Activated CD8-positive, alpha-beta T cell treated with anti-CD3 and anti-CD28 coated beads, Interleukin-2, amount 10 ng/mL, durations not matched to agents 7 days and 5 days (primary cell): ENCODE measurements at places on chromosomes 2 and 18. TPM values are rescaled to one million over a fixed set of nuclear protein-coding genes. Genes with fewer than 3 reads are reported as not detected.

DNA sequence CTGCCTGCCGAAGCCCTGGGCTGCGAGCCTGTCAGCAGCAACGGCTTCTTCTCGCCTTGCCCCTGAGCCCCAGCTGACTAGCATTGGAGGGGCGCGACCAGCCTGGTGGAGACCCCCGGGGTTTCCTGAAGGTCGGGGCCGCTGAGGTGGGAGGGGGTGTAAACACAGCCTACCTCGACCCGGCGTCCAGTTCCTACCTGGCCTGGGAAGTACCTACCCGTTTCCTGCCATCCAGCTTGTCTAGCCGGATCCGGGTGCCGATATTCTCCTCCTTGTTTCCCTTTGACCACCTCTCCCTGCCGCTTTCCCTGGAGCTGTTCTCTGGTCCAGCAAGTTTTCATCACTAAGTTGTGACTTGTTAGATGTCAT, 511 bp downstream of the MOB4 start:
- H3K36me3 ChIP-seq, result peaks cover 21% of the 10 kb centered on the region
- peak overlapping the region; percentile 91 for H3K4me3 ChIP-seq
- peak; percentile 38 for DNase-seq
- H3K27ac ChIP-seq, result peak overlapping the region; percentile 91
- no peaks in the 10 kb centered on the region for H3K27me3 ChIP-seq

GRCh38 chr18:54672846-54673475, 81.9 kb downstream of the DYNAP start:
- no peaks in the 10 kb centered on the region for H3K36me3 ChIP-seq
- H3K4me1 ChIP-seq, result no peaks in the 10 kb centered on the region
- no peak overlapping the region for H3K4me3 ChIP-seq
- H3K27me3 ChIP-seq, result peaks cover 6% of the 10 kb centered on the region
- no peak overlapping the region for H3K27ac ChIP-seq
- no peak for DNase-seq

UGT1A6 gene
- not detected for total RNA-seq

GRCh38 chr18:67742954-67743353, 226.4 kb upstream of the DSEL start:
- no peak overlapping the region for H3K27ac ChIP-seq
- no peaks in the 10 kb centered on the region for H3K4me1 ChIP-seq
- no peak for DNase-seq
- no peak overlapping the region for H3K4me3 ChIP-seq

DNA sequence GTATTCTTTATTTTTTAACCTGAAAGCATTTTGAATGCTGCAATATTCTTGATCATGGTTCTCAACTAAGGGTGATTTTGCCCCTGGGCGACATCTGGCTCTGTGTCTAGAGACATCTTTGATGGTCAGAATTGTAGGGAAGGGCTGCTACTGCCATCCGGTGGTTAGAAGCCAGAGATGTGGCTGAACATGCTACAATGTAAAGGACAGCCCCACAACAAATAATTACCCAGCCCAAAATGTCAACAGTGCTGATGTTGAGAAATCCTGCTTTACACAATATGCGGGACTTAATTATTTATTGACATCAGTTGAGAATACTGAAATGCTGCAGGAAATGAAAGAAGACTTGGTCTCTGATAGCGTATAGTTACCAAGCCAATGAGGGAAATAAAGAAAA, 37.5 kb upstream of the SERPINB2 start:
- DNase-seq, result no peak
- H3K27ac ChIP-seq, result no peak overlapping the region
- no peak overlapping the region for H3K4me3 ChIP-seq
- peaks cover 14% of the 10 kb centered on the region for H3K27me3 ChIP-seq
- H3K36me3 ChIP-seq, result no peaks in the 10 kb centered on the region

DNA sequence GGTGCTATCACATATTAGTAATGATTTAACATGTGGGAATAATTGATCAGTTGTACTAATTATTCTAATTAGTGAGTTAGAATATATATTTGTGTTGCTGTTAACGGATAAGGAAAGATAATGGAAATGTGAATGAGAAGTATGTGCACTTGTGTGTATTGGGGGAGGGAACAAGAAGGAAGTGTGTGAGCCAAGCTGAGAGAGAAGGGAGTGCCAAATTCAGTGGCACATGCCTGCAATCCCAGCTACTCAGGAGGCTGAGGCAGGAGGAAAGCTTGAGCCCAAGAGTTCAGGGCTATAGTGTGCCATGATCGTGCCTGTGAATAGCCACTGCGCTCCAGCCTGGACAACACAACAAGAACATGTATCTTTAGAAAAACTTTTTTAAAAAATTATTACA, 9.3 kb downstream of the BARD1 start:
- H3K27me3 ChIP-seq, result no peaks in the 10 kb centered on the region
- no peak for DNase-seq
- no peak overlapping the region for H3K4me3 ChIP-seq
- peaks cover 55% of the 10 kb centered on the region for H3K4me1 ChIP-seq
- H3K36me3 ChIP-seq, result peaks cover 59% of the 10 kb centered on the region

IL36A gene
- 0.53 TPM for total RNA-seq

MARCHF4 gene
- not detected for total RNA-seq

DNA sequence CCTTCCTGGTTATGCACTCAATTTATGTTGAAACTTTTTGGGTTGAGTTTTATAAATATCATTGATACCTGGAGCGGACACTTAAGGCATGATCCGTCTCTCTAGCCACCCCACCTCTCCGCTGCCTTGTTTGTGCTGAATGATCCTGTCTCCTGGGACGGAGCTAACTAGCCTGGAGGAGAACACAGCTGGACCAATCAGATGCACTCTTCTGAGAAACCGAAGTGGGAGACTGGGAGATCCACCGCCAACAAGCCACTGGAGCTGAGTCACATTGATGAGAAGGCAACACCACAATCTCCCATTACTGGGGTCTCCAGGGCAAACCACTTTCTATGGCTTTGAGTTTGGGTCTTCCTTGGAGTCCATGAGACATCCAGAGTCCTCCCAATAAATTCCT, 29.3 kb downstream of the CYP26B1 start:
- no peaks in the 10 kb centered on the region for H3K36me3 ChIP-seq
- H3K4me1 ChIP-seq, result no peaks in the 10 kb centered on the region
- no peak for DNase-seq

IL1R1 gene
- not detected for total RNA-seq

GRCh38 chr2:65638443-65638842, 206.0 kb upstream of the SPRED2 start:
- H3K27ac ChIP-seq, result no peak overlapping the region
- no peaks in the 10 kb centered on the region for H3K36me3 ChIP-seq
- H3K4me3 ChIP-seq, result no peak overlapping the region
- no peak for DNase-seq

EMILIN1 gene
- total RNA-seq, result 1.4 TPM

GRCh38 chr2:169561364-169561763, 12.3 kb downstream of the FASTKD1 start:
- no peak overlapping the region for H3K4me3 ChIP-seq
- H3K36me3 ChIP-seq, result peaks cover 31% of the 10 kb centered on the region
- no peak for DNase-seq

GRCh38 chr2:175732531-175732930, 269.5 kb downstream of the LNPK start:
- no peak for DNase-seq
- H3K4me1 ChIP-seq, result no peaks in the 10 kb centered on the region
- H3K4me3 ChIP-seq, result no peak overlapping the region

DNA sequence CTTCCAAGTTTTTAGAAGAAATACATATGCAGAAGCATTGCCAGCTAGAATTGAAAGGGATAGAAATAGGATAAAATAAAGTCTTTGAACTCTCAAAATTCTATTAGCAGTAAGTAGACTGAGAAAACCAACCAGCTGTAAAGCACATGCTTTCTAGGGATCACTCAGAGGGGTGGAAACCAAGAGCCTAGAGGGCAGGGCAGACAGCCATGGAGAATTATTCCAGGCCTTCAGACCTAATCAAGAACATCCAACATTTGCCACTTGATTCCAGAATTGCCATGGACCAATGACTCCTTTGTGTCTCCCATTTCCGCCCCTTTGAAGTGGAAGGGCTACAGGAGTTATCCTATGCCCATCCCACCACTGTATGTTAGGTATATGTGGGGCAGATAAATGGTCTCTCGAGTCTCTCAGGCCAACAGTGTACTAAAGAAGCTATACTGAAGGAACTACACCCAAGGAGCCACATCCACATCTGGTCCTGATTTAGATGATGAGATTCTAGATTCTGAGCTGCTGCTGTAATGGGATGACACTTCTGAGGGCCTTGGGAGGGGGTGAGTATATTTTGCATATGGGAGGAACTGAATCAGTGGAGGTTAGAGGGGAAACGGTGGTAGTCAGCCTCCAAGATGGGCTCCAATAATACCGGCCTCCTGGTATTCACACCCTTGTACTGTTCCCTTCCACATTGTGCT, 4.0 kb downstream of the FARSB start:
- H3K4me3 ChIP-seq, result no peak overlapping the region
- H3K27me3 ChIP-seq, result no peaks in the 10 kb centered on the region
- H3K27ac ChIP-seq, result no peak overlapping the region
- peaks cover 26% of the 10 kb centered on the region for H3K36me3 ChIP-seq
- H3K4me1 ChIP-seq, result peaks cover 25% of the 10 kb centered on the region
- DNase-seq, result no peak

DNA sequence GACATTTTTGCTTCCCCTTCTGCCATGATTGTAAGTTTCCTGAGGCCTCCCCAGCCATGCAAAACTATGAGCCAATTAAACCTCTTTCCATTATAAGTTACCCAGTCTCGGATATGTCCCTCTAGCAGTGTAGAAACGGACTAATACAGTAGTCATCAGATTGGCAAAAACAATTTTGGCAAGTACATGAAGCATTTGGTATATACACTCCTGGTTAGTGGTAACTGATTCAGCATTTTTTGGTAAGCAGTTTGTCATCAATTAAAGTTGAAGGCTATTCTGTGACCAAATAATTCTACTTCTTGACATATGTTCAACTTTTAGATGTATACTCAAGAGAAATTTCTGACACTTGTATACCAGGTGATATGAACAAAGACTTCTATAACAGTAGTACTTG, 190.5 kb upstream of the STON1 start:
- peaks cover 28% of the 10 kb centered on the region for H3K4me1 ChIP-seq
- no peaks in the 10 kb centered on the region for H3K27me3 ChIP-seq
- H3K36me3 ChIP-seq, result peaks cover 40% of the 10 kb centered on the region
- DNase-seq, result no peak
- H3K27ac ChIP-seq, result no peak overlapping the region

- no peaks in the 10 kb centered on the region for H3K4me1 ChIP-seq
- H3K36me3 ChIP-seq, result no peaks in the 10 kb centered on the region
- H3K4me3 ChIP-seq, result no peak overlapping the region
These were observed 373.7 kb downstream of the RBM43 start for GRCh38 chr2:150887926-150888325.

- no peak overlapping the region for H3K27ac ChIP-seq
- no peaks in the 10 kb centered on the region for H3K36me3 ChIP-seq
- no peaks in the 10 kb centered on the region for H3K4me1 ChIP-seq
- H3K27me3 ChIP-seq, result no peaks in the 10 kb centered on the region
- H3K4me3 ChIP-seq, result no peak overlapping the region
These were observed 499.8 kb downstream of the PID1 start for GRCh38 chr2:228771315-228771714.

DNA sequence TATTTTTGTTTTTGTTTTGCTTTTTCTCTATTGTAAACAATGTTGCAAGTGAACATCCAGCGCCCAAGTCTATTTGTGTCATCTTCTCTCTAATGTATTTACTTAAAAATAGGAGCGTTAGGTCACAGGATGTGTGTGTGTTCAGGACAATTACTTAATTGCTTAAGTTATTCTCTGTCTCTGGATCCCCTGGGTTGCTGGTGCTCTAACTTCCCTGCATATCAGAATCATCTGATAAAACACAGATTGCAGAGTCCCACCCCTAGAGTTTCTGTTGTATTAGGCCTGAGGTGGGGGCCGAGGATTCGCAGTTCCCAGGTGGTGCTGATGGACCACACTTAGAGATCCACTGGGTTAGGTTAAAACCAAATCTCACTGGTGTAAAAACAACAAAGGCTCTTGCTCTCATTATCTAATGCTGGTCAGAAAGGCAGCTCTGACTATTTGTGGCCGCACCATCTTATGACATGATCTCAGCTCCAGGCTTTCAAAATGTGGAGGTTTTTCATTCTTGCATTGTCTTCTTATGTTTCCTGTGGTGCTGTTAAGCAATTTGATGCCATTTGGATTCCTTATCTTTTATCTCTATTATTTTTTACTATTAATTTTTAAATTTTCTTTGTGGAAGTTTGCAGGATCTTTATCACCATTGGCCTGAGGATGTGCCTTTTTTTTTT, 87.7 kb downstream of the CLIP4 start:
- no peaks in the 10 kb centered on the region for H3K36me3 ChIP-seq
- no peaks in the 10 kb centered on the region for H3K4me1 ChIP-seq
- no peak overlapping the region for H3K27ac ChIP-seq

GRCh38 chr2:14647714-14648113, 15.2 kb downstream of the LRATD1 start:
- no peaks in the 10 kb centered on the region for H3K27me3 ChIP-seq
- H3K4me3 ChIP-seq, result no peak overlapping the region
- no peak overlapping the region for H3K27ac ChIP-seq
- DNase-seq, result no peak
- no peaks in the 10 kb centered on the region for H3K4me1 ChIP-seq

- H3K27ac ChIP-seq, result no peak overlapping the region
- H3K36me3 ChIP-seq, result no peaks in the 10 kb centered on the region
- peaks cover 6% of the 10 kb centered on the region for H3K4me1 ChIP-seq
- H3K4me3 ChIP-seq, result no peak overlapping the region
- H3K27me3 ChIP-seq, result peaks cover 38% of the 10 kb centered on the region
- no peak for DNase-seq
These were observed 20.4 kb downstream of the GPC1 start for GRCh38 chr2:240455647-240456446.

GRCh38 chr2:165814473-165814872, 20.4 kb upstream of the GALNT3 start:
- H3K36me3 ChIP-seq, result no peaks in the 10 kb centered on the region
- H3K27ac ChIP-seq, result no peak overlapping the region
- no peaks in the 10 kb centered on the region for H3K27me3 ChIP-seq
- no peaks in the 10 kb centered on the region for H3K4me1 ChIP-seq

POTEE gene
- 1.0 TPM for total RNA-seq

RAMP1 gene
- total RNA-seq, result 5.8 TPM

TUBA3E gene
- total RNA-seq, result not detected

DNA sequence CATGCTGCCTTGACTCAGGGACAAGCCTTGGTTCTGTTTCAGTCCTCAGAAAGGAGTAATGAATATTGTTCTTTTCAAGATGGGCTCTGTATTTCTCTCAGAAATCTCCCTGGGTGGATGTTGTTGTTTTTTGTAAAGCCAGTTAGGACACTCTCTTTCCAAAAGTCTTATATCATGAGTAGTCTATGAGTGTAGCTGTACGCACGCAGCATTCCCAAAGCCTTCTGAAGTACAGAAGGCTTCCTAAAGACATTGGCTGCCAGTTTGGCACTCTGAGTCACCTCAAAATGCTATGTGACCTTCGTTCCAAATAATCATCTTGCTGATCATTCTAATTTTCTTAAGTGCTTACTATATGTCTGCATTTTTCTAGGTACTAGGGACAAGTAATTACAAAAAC, 16.7 kb upstream of the GTF2A1L start:
- H3K27ac ChIP-seq, result no peak overlapping the region
- no peaks in the 10 kb centered on the region for H3K4me1 ChIP-seq
- no peak for DNase-seq
- H3K4me3 ChIP-seq, result no peak overlapping the region
- H3K27me3 ChIP-seq, result no peaks in the 10 kb centered on the region

POTEI gene
- total RNA-seq, result not detected

REEP1 gene
- 0.21 TPM for total RNA-seq

GRCh38 chr18:7658701-7659100, 91.6 kb downstream of the PTPRM start:
- H3K27ac ChIP-seq, result no peak overlapping the region
- DNase-seq, result no peak
- H3K4me1 ChIP-seq, result no peaks in the 10 kb centered on the region
- no peaks in the 10 kb centered on the region for H3K27me3 ChIP-seq
- no peak overlapping the region for H3K4me3 ChIP-seq

POTEJ gene
- not detected for total RNA-seq

ANKRD36B gene
- total RNA-seq, result 59.2 TPM

C1QL2 gene
- total RNA-seq, result not detected
